Stimulated activated CD4-positive, alpha-beta T cell treated with anti-CD3 and anti-CD28 coated beads, Interleukin-1b, Interleukin-23, amount 100 ng/mL, for 24 hours (primary cell): ENCODE measurements at places on chromosomes 11 and 22.

DNA sequence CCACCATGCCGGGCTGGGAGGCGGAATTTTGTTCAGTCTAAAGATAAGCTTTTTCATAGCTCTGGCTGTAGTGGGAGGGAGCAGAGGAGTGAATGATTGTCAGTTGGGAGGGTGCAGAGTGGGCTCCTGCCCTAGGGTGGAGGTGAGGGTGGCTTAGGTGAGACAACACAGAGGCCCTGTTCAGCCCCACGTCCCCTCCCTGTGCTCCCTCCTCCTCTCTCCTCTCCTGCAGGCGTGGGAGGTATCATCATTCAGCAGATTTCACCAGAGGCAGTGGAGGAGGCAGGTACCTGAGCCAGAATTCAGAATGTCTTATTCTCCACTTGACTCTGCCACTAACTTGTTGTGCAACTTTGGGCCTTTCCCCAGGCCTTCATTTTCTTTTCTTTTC, 1.7 kb upstream of the THRSP start:
- DNase-seq = no peak

DNA sequence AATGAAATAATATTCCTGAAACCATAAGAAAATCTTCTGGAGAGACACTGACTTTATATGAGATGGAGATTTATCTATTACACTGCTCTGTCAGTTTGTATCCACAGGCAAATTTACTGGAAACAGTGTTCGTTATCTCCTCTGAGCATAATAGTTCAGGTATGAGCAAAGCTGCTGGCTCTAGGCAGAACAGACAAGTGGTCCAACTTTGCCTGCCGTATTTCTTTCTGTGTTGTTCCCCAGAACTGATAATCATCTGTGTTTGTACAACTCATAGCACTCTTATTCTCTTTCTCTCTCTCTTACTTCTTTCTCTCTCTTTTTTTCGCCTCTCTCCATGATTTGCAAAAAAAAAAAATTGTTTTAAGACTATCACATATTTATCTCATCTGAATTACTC, 623.8 kb upstream of the CHORDC1 start:
- DNase-seq = no peak

DNA sequence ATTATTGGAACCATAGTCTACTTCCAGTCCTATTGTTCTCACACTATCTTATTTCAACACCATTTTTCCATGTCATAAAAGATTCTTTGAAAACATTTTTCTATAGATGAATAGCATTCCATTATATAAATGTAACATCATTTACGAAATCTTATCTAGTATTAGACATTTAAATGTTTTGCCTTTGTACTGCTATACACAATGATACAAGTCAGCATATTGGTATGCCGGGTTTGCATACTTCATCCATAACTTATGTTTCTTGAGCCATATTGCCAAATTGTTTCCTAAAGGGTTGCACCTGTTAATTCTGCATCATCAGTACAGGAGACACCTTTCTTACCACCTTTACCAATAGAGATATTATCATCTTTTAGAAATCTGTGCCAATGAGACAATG, 68.2 kb downstream of the SYT13 start:
- no peak for DNase-seq

GRCh38 chr22:35375031-35375430, 5.9 kb upstream of the HMOX1 start:
- no peak for DNase-seq

DNA sequence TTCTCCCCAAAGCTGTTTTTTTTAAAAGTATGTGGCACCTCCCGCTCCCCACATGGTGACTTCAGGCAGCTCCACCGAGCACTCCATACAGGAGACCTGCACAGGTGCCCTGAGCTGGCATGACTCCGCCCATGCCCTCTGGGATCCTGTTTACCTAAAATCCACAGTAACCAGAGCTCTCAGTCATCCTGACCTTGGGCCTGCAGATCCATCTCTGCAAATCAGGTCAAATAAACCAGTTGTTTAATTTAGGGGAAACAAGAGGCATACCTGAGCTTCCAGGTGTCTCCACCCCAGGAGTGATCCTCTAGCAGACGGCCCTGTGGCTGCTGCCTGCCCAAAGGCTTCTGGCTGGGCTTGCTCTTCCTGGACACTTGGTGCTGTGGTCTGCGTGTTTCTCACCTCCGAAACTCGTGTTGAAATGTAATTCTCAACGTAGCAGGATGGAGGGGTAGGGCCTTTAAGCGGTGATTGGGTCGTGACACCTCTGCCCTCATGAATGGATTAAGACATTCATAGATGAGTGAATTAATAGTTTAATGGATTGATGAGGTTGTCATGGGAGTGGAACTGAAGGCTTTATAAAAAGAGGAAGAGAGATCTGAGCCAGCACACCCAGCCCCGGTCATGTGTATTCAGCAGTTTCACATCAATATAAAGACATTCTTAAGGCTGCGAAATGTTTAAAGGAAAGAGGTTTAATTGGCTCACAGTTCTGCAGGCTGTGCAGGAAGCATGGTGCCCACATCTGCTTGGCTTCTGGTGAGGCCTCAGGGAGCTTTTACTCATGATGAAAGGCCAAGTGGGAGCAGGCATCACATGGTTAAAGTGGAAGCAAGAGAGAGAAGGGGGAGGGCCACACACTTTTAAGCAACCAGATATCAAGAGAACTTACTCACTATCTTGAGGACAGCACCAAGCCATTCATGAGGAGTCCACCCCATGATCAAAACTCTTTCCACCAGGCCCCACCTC, 34.1 kb downstream of the LINC01488 start:
- no peak for DNase-seq

- no peak for DNase-seq
These were observed 141.3 kb upstream of the CCDC90B start for GRCh38 chr11:83427501-83427900.

GRCh38 chr22:23431337-23432072, 148.6 kb downstream of the IGLL1 start:
- no peak for DNase-seq

GRCh38 chr22:17777005-17777716, 2.9 kb upstream of the BID start:
- DNase-seq = no peak

- no peak for DNase-seq
These were observed 53.7 kb upstream of the DEPDC7 start for GRCh38 chr11:32962016-32962415.

- no peak for DNase-seq
These were observed 18.5 kb downstream of the FIBIN start for GRCh38 chr11:27012234-27012921.

- DNase-seq = no peak
These were observed 8.5 kb downstream of the TMEM258 start for GRCh38 chr11:61783717-61784505.

DNA sequence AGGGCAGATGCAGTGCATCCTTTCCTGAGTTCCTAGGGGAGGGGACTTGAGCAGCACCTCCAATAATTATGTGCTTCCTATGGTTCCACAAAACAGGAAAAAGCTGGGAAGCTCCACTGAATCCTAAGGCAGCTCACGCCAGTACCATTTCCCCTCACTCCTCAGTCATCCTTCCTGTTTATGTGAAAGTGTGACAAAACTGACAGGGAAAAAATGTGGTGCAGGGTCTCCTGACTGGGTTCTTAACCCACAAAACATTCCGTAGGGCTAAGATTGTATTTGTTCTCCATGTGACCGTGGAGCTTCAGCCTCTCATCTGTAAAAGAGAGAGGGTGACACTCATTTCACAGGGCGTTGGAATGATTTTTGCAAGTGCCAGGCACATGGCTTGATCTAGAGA, 12.2 kb upstream of the LYVE1 start:
- DNase-seq = no peak

GRCh38 chr11:19073454-19074415, 13.2 kb upstream of the MRGPRX2 start:
- no peak for DNase-seq

DNA sequence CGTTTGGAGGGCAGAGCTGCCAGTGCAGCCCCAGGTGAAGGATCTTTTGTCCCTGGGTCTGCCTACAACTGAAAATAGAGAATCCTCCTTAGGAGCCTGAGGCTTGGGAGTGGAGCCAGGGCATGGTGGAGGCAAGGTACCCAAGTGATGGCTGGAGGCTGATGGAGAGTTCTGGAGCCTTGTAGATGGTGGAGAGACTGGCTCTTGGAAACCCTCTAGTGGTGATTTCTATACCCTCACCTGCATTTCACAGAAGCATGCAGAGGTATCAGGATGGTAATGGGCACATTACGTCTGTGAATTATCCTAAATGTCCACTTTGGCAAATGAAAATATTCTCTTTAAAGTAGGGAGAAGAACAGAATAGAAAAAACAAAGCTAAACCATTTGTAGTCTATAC, 44.4 kb downstream of the INSC start:
- DNase-seq = no peak

DNA sequence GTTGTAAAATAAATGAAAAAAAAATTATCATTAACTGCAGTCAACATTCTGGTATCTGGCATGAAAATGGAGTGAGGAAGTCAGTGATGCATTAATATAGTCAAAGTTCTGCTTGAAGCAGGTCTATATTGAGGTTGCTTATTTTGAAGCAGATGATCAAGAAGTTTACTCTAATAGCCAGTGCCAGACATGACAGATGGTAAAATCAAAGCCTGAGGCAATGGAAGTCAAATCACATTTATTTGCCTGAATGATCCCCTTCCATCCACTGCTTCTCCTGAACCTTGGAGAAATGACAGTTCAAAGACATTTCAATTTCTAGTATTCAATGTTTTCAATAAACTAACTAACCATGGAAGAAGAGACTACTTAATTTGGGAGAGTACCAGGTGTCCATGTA, 430.0 kb downstream of the FAM181B start:
- DNase-seq = no peak

DNA sequence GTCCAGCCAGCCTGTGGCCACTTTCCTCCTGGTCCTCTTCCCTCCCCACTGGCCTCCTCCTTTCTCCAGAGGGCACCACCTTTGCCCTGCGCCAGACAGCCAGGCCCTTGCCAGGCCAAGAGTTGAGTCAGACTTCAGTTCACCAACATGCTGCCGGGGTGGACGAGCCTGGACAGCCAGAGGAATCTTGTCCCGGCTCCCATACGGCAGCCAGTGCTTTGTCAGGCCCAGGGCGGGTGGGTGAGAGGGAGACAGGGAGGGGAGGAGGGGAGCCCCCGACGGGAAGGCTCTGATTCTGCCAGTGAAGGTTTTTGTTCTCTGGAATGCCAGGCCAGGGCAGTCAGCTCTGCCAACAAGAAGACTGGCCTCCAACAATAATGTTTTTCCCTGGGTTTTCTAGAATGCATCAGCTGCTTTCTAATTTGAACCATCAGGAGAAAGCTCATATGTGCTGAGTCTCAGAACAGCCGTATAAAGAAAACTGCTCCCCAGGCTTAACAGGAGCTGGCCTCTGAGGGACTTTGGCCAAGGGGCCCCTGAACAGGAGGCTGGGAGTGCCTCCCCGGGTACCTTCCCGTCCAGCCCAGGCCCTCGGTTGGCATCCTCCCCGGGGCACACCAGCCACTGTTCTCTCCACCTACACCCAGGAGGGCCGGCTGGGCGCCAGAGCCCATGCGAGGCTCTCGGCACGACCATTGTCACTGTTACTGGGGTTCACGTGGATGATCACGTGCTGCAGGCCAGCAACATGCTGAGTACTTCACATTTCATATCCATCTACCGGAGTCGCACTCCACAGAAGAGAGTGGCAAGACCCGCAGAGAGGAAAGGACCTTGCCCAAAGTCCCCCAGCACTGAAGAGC, 28.6 kb downstream of the LIF start:
- DNase-seq = no peak

GRCh38 chr22:48974443-48975315, 853.0 kb downstream of the BRD1 start:
- DNase-seq = no peak

DNA sequence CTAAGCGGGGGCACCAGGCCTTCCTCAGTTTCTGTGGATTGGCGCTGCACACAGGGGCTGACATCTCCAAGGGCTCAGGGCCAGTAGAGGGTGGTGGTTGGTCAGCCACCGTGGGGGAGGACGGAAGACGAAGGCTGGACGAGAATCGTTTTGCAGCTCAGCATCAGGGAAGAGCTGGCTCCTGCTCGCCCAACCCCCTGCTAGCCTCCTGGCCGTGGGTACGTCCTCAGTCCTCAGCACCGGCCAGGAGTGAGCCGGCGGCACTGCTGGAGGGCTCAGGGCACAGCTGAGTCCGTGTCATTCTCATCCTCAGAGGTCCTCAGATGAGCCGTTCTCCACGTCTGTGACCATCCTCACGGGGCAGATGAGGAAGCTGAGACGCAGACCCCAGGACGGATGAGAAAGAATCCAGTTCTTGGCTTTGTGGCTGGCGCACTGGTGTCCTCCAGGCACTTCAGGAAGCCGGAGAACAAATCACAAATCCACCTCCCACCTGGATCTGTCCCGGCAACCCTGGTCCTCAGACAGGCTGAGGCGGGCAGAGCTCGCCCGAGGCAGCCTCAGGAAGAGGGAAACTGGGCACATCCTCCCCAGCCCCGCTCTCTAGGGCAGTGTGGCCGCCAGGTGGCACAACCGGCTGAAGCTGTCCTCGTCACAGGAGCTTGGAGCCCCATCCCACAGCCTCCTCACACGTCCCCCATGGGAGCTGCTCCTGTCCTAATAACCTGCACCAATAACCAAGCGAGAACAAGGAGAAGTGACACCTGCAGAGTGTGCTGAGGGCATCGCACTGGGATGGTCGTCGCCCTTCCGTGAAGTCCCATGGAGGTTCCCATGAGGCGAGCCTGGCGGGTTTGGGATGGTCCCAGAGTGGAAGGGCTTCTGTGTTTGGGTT, 393.7 kb downstream of the BRD1 start:
- no peak for DNase-seq

DNA sequence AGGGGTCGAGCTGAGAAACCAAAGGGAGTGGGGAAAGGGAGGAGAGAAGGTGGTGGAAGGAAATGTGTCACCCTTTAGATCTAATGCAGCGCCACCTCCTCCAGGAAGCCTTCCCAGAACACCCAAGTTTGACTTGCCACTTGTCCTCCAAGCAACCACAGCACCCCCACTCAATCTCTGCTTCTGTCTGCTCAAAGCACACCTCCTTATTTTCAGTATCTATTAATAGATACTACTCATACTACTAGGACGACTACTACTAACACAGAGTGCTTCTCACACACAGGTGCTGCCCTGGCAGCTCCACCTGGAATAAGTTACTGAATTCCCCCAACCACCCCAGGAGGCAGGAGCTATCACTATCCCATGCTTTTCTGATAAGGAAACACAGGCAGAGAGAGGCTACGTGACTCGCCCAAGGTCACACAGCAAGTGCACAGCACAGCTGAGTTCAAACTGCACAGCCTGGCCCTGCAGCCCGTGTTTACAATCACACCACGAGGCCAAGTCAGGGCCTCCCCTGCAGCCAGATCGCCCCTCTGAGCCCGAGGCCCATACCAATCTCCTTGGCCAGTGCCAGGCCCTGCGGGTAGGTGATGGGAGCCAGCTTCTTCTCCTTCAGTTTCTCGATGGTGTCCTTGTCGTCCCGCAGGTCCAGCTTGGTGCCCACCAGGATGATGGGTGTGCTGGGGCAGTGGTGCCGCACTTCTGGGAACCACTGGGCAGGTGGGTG, 13.2 kb downstream of the RAC2 start:
- no peak for DNase-seq
